ENCODE measurements at places on chromosomes 4 and X. TPM values are rescaled to one million over a fixed set of nuclear protein-coding genes. Genes with fewer than 3 reads are reported as not detected.

- H3K4me3 ChIP-seq, result no peak overlapping the region
- DNase-seq, result no peak
- H3K27ac ChIP-seq, result no peak overlapping the region
- H3K36me3 ChIP-seq, result no peaks in the 10 kb centered on the region
- peaks cover 3% of the 10 kb centered on the region for H3K27me3 ChIP-seq
These were observed 8.1 kb upstream of the DKK2 start for GRCh38 chr4:107044170-107044569.

- H3K4me1 ChIP-seq, result peaks cover 7% of the 10 kb centered on the region
- DNase-seq, result no peak
- no peak overlapping the region for H3K27ac ChIP-seq
- no peaks in the 10 kb centered on the region for H3K27me3 ChIP-seq
- H3K36me3 ChIP-seq, result no peaks in the 10 kb centered on the region
- no peak overlapping the region for H3K4me3 ChIP-seq
These were observed 59.5 kb upstream of the CRMP1 start for GRCh38 chr4:5952286-5952974.

GRCh38 chr4:163688856-163689255, 194.4 kb downstream of the TMA16 start:
- H3K27me3 ChIP-seq, result peaks cover 7% of the 10 kb centered on the region
- no peak overlapping the region for H3K27ac ChIP-seq
- no peak overlapping the region for H3K4me3 ChIP-seq
- no peaks in the 10 kb centered on the region for H3K4me1 ChIP-seq
- no peak for DNase-seq

- H3K27ac ChIP-seq, result no peak overlapping the region
- no peak for DNase-seq
- no peaks in the 10 kb centered on the region for H3K27me3 ChIP-seq
- H3K36me3 ChIP-seq, result peaks cover 3% of the 10 kb centered on the region
- H3K4me3 ChIP-seq, result no peak overlapping the region
These were observed 103.2 kb downstream of the ANXA3 start for GRCh38 chr4:78654807-78655206.

GRCh38 chr4:99405433-99406115, 29.6 kb downstream of the ADH7 start:
- peaks cover 8% of the 10 kb centered on the region for H3K4me1 ChIP-seq
- H3K4me3 ChIP-seq, result no peak overlapping the region
- peak; percentile 27 for DNase-seq
- H3K27ac ChIP-seq, result no peak overlapping the region

GRCh38 chr4:13484749-13485221, 645 bp upstream of the RAB28 start:
- H3K36me3 ChIP-seq, result peaks cover 2% of the 10 kb centered on the region
- no peak for DNase-seq
- peaks cover 11% of the 10 kb centered on the region for H3K27me3 ChIP-seq
- H3K27ac ChIP-seq, result peak overlapping the region; percentile 98

GRCh38 chrX:115642311-115642710, 81.3 kb downstream of the PLS3 start:
- DNase-seq, result no peak
- no peaks in the 10 kb centered on the region for H3K27me3 ChIP-seq
- H3K4me3 ChIP-seq, result no peak overlapping the region
- no peaks in the 10 kb centered on the region for H3K36me3 ChIP-seq
- no peak overlapping the region for H3K27ac ChIP-seq

- H3K36me3 ChIP-seq, result no peaks in the 10 kb centered on the region
- peaks cover 5% of the 10 kb centered on the region for H3K27me3 ChIP-seq
- no peak overlapping the region for H3K4me3 ChIP-seq
- no peak overlapping the region for H3K27ac ChIP-seq
- DNase-seq, result no peak
These were observed 38.6 kb upstream of the TLR3 start for GRCh38 chr4:186030399-186030775.

C4orf51 gene
- not detected for total RNA-seq

HS6ST2 gene
- not detected for total RNA-seq

ARFIP1 gene
- 19.4 TPM for total RNA-seq

ENPP6 gene
- 1.5 TPM for total RNA-seq

STOX2 gene
- not detected for total RNA-seq

SLC6A14 gene
- total RNA-seq, result not detected

All from activated naive CD8-positive, alpha-beta T cell treated with anti-CD3 and anti-CD28 coated beads, Interleukin-2, amount 10 ng/mL, durations not matched to agents 7 days and 5 days (primary cell).